ENCODE measurements at places on chromosomes 2 and 18.

- no peak for DNase-seq
These were observed 73.9 kb upstream of the TWSG1 start for GRCh38 chr18:9260388-9261380.

GRCh38 chr2:74645344-74645743 is 2.8 kb downstream of the M1AP start:
- no peak for DNase-seq

GRCh38 chr2:231613663-231614558 is 21.2 kb downstream of the TEX44 start:
- DNase-seq: peak; percentile 85

DNA sequence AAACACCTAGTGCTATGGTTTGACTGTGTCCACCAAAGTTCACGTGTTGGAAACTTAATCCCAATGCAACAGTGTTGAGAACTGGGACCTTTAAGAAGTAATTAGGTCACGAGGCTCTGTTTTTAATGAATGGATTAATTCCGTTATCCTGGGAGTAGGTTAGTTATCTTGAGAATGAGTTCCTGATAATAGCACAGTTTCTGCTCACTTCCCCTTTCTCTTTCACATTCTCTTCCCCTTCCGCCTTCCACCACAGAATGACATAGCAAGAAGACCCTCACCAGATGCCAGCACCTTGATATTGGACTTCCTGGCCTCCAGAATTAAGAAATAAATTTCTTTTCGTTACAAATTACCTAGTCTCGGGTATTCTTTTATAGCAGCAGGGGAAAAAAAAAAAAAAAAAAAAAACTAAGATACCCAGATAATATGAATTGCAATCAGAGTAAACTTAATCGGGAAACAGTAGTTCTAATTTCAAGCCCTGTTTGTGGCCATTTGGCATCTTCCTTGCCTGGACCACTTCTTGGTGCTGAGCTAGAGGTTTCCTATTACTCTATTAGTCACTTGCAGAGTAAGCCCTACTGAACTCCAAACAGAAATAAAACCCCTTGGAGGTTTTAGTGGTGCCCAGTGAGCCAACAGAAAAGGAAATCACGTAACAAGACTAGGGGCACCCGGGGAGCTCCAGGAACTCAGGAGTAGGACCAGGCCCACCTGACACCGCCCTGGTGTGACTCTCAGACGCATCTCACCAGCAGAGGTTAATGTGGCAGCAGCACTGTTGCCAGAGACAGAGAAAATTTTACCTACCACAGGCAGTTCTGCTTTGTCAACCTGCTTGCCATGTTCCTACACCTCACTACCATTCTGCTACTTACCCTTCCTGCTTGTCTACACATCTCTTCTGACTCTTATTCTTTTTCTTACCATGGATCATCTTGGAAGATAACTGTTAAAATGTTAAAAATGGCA is 147.6 kb upstream of the CAB39 start:
- no peak for DNase-seq

DNA sequence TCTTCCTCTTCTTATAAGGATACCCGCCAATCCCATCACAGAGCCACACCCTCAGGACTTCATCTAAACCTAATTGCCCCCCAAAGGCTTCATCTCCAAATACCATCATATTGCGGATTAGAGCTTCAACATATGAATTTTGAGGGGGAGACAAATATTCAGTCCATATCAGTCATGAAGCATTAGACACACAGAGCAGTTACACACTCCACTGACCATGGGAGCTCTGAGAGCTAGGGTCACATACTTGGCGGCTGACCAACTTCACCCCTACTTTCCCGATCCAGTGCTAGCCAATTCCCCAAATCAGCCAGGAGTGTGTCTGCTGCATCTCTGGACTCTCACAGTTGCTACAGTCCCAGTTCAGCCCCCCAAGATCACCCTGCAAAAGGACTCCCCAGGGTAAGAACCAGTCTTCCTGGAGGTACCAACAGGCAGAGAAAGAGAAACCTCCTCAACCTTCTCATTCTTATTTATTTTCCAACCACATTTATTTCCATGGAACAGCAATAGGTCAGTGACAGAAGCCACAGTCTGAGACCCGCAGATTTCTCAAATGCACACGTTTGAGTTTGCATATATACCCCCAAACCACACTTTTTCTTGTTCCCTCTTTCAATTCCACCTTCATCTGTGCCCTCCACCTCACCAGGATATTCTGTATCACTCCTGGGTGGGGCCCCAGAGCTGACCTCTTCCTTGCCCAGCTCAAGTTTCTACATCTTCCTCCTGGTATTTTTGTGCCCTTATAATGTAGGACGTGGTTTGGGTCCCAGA is 33.3 kb downstream of the SPP2 start:
- DNase-seq: no peak

GRCh38 chr2:217798743-217799562 is 203.8 kb downstream of the TNS1 start:
- DNase-seq: no peak

- DNase-seq: no peak
These were observed 345.8 kb upstream of the TFPI start for GRCh38 chr2:187900021-187900420.

GRCh38 chr2:98560256-98560771 is 48.0 kb downstream of the COA5 start:
- no peak for DNase-seq

- DNase-seq: no peak
These were observed 7.2 kb upstream of the ROCK1 start for GRCh38 chr18:21118806-21119205.

- DNase-seq: no peak
These were observed 423.1 kb downstream of the FIGN start for GRCh38 chr2:163312713-163313112.

GRCh38 chr2:143357966-143358365 is 228.7 kb downstream of the ARHGAP15 start:
- no peak for DNase-seq

- DNase-seq: no peak
These were observed 60.7 kb downstream of the EN1 start for GRCh38 chr2:118786746-118787145.

DNA sequence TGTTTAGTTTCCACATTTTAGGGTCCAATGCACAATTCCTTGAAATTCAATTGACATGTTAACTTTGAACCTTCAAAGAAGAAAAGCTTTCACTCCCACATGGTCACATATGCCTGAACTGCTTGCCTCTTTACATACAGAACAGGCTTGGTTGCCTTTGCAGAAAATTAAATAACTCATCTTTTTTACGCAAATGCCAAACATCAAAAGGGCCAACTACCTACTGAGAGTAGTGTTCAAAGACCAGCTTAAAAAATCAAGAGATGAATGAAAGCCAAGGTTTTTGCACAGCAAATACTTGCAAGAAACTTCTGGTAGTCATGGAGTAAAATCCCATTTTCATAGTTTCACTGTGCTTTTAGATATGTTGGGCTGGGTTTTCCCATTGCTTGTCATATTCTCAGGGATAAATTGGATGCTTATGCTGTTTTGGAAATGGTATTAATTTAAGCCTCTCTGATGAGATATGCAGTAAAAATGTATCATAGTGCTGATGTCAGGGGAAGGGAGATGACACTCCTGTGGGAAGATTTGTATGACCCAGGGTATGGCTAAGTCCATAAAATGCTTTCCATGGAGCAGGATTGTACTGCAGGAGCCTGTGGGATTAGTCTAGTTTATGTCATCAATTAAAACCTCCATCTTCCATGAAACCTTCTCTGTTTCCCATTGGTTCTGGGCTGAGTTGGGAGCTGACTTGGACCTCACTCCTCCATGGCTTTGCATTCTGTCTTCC is 60.6 kb upstream of the DARS1 start:
- DNase-seq: no peak
